Left kidney (tissue), 8 donors: ENCODE measurements at places on chromosomes 5 and 9.

- no peak for DNase-seq
These were observed 31.0 kb downstream of the TNFAIP8 start for GRCh38 chr5:119386596-119387344.

DNA sequence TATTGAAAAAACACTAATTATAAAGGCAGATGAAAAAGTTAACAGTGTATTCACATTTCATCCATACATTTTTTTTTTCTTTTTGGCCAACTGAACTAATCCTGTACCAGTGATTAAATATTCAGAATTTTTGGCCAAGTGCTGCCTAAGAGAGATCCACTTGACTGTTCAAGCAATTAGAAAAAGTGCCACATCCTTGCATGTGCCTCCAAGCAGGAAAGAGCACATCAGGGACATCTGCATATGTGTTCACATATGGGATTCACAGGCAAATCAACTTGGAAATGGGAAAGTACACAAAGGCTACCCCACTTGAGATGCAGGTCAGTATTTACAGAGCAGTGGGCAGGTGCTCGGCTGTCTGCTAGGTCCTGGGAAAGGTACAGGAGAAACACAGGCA lies 163.3 kb upstream of the LHFPL2 start:
- DNase-seq: no peak

DNA sequence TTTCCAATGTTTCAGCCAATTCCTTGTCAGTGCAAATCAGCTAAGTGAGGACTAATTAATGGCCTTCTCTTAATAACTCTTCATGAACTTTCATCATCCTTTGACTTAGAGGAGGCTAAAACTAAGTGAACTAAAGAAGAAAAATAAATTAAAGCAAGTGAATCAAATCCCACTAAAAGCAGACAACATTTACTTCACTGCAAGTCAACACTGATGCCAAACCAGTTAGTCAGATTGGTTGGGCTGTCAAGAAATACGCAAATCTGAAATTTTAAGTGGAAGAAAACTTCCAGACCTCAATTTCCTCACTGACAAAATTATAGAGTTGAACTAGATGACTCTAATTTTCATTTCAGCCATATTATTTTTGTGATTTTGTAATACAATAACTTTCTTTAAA lies 137.2 kb upstream of the PRLR start:
- DNase-seq: no peak

DNA sequence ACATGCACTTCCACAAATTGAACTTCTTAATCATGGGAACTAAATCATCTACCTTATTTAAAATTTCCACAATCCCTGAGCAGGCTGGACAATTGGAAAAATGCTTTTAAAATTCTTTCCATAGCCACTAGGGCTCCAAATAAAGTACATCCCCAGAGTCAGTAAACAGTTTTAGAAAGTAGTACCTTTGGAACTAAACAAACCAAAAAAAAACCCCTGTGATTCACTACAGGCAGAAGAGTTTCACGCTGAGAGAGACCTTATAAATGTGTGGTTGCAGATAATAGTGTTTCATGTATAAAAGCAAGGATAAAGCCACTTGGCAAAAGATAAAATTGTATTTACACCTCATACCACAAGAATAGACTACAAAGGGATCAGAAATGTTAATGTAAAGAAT lies 11.8 kb upstream of the HMGCR start:
- DNase-seq: no peak

DNA sequence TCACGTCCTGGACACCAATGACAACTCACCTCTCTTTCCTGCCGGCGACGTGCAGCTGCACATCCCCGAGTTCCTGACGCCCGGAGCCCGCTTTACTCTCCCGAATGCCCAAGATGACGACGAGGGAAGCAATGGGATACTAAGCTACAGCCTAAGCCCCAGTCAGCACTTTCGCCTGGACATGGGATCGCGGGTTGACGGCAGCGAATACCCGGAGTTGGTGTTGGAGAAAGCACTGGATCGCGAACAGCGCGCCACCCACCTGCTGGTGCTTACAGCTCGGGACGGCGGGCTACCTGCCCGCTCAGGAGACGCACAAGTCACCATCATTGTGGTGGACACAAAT lies 1.1 kb downstream of the PCDHAC1 start:
- no peak for DNase-seq

DNA sequence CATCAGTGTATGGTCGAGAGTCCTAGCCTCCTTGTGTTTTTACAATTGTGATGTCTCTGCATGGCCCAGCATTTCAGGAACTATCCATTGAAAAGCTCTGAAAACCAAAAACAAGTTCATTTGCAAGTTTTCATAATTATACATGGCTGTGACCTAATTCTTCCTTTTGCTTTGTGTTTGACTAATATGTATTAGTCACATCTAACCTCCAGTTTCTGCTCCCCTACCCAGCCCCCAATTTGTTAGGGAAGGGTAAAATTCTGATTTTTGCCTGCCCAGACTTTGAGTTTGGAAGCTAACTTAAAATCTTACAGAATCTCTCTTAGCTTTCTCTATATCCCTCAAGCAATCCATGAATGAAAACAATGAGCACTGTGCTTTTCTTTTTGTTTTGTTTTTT lies 128.2 kb upstream of the SEMA6A start:
- DNase-seq: no peak

DNA sequence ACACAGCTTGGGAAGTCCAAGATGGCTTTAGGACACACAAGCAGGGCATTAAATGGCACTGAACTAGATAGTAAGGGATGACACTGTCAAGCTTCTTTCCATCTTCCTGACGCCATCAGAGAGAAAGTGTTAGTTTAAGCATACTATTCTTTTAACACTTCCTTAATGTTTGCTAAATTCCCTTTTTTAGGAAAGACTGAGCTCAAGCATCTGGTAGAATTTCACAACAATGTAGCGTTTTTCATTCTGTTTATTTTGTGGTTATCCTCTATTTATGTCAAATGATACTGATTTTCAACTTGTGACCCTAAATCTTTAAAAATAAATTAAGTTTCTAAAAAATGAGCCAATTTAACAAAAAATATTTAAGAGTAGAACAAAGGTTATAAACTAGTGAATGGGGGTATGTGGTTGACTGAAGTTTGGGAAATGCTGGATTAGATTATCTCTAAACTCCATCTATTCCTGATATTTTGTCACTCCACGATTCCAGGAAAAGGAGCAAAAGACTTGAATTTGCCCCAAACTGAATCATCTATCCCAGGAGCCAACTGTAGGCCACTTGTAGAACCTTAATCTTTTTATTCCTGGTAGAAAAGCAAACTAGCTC lies 147.4 kb upstream of the KLF9 start:
- no peak for DNase-seq

DNA sequence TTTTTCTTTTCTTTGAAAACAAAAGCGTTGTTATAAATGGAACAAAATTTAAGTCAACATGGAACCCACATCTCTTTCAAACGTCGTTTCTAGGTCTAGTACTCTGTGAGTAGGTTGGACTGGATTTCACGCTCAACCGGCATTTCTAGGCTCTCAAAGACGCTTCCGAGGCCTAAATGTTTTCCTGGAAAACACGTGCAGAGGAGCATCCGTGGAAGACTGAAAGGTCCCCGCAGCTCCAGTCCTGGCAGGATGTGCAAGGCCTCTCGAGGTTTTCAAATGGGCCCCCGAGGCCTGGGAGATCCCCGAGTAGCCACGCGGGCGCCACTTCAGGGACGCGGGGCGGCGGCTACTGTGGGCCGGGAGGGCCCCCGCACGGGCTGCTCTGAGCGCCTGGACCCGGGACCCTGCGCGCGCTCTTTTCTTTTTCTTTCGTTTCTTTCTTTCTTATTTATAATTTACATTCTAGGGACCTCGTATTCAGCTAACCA lies 4.2 kb upstream of the IRX2 start:
- no peak for DNase-seq

DNA sequence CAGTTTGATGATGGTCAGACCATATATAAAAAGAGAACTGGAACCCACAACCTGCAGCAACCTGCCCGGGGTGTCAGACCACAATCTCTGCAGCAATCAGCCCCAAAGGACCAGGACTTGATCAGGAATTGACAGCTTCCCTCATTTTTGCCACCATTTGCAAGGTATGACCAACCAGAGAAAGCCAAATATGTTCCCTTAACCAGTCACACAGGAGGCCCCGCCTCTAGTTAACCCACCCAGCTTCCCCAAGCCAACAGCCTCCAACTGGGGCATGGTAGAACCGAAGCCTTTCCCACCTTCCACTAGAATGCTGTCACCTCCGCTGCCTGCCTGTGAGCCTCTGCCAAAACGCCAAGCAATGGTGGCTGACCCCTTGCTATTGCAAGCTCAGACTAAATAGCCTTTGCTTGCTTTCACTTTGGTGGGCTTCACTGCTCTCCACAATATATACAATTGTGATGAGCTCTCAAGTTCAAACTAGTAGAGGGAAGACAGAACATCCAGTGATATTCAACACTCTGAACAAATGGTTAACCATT lies 86.3 kb downstream of the AK8 start:
- DNase-seq: no peak

DNA sequence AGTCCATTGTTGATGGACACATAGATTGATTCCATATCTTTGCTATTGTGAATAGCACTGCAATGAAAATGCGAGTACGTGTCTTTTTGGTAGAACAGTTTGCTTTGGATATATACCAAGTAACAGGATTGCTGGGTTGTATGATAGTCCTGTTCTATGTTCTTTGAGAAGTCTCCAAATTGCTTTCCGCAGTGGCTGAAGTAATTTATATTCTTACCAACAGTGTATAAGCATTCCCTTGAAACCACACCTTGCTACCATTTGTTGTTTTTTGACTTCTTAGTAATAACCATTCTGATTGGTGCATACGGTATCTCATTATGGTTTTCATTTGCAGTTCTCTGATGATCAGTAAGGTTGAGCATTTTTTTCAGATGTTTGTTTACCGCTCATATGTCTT lies 792.9 kb downstream of the PTPRD start:
- DNase-seq: no peak

DNA sequence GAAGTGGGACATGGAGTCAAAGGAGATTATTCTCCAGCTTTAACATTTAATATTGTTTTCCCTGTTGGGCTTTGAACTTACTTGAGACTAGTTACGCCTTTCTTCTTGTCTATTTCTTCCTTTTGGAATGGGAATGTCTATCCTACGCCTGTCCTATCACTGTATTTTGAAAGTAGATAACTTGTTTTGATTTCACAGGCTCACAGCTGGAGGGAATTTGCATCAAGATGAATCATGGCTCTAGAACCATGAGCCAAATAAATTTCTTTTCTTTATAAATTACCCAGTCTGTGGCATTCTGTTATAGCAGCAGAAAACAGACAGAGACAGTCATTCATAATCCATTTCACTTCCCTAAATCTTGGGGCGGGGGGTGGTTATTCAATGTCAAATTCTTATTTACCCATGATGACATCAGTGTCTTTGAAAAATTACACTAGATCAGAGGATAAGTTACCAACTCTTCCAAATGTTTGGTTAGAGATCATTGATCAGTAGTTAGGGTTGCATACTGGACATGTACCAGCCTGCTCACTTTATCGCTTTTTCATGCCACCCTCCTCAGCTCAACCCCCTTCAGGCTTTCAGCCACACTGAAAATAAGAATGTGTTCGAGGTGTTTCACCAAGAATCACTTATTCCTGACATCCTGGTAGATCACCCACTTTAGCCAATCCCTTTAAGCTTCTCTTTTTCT lies 419.6 kb upstream of the PIK3R1 start:
- no peak for DNase-seq

- no peak for DNase-seq
These were observed 1037.0 kb downstream of the NR2F1-AS1 start for GRCh38 chr5:92544036-92544435.
